CD4-positive, alpha-beta T cell treated with Interleukin-10 for 1 hour (primary cell): ENCODE measurements at places on chromosomes 2 and 18.

DNA sequence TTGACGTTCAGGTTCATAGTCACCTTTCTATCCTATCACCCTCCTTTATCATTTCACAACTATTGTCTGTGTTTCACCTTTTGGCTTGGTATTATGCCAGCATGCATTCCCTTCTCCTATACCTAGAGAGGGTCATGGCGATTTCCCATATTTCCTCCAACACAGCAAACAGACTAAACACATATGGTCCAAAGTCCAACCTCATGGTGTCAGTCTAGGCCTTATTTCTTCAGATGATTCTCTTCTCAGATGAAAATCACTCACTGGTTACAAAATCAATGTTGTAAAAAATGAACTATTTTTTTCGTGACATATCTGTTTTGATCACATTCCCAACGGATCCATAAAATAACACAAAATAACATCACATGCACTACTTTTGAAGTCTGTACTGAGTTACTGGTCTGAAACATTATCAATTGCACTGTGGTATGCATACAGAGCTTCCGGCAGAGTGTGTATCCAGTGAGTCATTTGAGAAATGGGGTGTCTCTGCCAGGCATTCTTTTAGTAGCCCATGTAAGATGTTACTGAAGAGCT is 204.8 kb upstream of the GALNT5 start:
- no peak for DNase-seq

GRCh38 chr2:10234409-10235094 is 68.2 kb upstream of the HPCAL1 start:
- no peak for DNase-seq

GRCh38 chr2:54927085-54927750 is 123.0 kb downstream of the RTN4 start:
- no peak for DNase-seq

DNA sequence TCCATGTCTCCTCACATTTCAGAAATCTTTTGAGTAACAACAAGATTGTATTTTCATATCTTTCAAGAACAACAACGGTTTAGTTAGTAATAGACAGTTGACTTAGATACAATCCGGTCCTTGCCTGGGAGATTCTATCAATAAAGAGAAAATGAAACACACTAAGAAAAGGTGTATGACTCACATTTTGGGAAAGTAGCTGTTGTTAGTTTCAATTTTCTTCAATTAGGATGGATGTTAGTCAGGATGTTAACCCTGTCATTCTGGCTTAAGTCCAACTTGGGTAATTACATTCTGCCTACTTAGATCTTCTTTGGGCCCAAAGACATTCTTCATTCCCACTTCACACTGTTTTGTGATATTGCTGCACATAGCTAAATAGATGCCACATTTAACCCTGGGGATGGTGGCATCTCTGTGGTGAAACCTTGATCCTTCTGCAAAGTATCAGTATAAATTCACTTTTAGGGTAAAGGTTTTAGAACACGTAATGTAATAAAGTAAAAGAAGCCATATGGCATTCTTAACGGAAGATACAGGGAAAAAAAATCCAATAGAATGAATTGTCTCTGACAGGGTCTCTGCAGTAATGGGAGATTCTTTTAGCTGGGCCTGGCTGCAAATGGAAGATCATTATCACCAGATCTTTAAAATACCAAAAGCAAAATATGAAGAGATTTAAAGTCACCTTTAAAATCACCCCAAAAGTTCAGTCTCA is 365.5 kb downstream of the FIGN start:
- DNase-seq = no peak

- no peak for DNase-seq
Observed at GRCh38 chr2:49278561-49278960, 124.2 kb upstream of the FSHR start.

DNA sequence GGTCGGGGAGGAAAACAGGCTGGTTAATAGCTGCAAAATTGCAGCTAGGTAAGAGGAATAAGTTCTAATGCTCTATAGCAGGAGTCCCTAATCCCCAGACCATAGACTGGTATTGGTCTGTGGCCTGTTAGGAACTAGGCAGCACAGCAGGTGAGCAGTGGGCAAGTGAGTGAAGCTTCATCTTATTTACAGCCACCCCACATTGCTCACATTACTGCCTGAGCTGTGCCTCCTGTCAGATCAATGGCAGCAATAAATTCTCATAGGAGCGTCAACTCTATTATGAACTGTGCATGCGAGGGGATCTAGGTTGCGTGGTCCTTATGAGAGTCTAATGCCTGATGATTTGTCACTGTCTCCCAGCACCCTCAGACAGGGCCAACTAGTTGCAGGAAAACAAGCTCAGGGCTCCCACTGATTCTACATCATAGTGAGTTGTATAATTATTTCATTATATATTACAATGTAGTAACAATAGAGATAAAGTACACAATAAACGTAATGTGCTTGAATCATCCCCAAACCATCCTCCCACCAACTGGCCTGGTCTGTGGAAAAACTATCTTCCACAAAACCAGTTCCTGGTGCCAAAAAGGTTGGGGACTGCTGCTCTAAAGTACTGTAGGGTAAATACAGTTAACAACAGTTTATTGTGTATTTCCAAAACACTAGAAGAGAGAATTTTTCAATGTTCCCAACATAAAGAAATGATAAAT is 91.7 kb upstream of the TFCP2L1 start:
- no peak for DNase-seq

DNA sequence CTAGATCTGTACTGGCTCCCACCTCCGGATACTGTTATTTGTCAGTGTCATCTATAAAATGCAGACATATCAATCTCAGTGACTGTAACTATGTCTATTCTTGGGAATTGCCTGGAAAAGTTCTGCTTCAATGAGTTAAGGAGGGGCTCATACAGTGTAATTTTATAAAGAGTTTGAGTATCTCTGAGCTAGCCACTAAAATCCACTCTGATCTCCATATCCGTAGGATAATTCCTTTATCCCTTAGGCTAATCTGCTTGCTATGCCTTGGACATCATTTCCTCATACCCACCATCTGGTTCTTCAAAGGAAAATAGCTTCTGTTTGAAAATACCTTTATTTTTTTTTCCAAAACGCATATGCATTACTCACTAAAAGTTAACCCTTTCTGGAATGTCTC is 863.2 kb downstream of the SUCLG1 start:
- no peak for DNase-seq

DNA sequence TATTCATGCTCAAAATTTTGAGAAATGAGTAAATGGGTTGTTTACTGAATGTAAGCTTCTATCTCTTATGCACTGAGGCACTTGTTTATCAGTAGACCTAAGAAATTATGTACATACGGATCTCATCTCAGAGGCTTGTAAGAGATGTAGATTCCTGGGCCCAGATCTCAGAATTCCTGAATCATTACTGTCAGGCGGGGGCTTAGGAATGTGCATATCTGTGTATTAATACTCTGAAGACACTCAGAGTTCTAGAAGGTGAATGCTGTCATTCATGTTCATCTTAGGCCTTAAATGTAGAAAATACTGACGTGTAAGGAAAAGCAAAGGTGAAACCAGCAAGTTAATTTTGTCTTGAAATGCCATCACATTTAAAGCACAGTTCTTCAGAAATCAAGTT is 169.6 kb downstream of the FMNL2 start:
- DNase-seq = no peak

GRCh38 chr2:49359721-49360406 is 205.5 kb upstream of the FSHR start:
- DNase-seq = no peak

GRCh38 chr2:239305771-239306170 is 95.0 kb downstream of the HDAC4 start:
- no peak for DNase-seq

GRCh38 chr18:61057443-61057842 is 275.8 kb upstream of the CDH20 start:
- DNase-seq = no peak

- DNase-seq = no peak
Observed at GRCh38 chr18:8424481-8424880, 184.8 kb upstream of the RAB12 start.

DNA sequence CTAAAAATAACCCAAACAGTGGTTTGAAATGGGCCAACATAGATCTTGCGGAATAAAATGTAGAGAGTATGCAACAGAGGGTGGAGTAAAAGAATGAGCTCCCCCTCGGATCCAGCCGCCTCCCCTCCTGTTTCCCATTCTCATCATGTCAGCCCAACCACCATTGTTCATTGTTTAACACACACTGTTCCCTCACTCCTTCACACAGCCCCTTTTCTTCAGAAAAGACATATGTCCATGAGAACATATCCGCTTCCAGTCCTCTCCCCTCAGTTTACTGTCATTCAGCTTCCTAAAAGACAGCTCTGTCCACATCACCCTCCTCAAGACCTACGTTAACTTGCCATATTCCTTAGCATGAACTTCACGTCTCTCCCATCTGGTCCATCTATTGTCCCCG is 62.9 kb upstream of the SERTAD2 start:
- no peak for DNase-seq

- DNase-seq = no peak
Observed at GRCh38 chr2:234632527-234633391, 135.9 kb upstream of the ARL4C start.

DNA sequence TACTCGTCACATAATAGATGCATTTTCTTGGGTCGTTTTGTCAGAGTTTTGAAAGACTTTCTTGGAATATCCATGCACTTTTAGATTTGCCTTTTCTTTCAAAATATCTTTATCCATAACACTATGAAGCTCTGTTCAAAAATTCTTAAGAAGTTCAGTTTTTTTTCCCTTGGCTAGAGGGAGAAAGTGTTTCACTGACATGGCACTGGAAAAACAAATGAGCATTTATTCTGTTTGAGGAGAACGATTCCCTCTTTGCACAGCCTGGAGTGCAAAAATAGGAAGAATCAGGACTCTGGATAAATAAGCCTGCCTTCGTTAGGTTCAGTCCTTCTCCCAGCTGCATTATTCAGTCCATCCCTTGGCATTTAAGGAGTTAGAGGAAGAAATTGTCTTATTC is 91.0 kb upstream of the RPE start:
- DNase-seq = no peak

DNA sequence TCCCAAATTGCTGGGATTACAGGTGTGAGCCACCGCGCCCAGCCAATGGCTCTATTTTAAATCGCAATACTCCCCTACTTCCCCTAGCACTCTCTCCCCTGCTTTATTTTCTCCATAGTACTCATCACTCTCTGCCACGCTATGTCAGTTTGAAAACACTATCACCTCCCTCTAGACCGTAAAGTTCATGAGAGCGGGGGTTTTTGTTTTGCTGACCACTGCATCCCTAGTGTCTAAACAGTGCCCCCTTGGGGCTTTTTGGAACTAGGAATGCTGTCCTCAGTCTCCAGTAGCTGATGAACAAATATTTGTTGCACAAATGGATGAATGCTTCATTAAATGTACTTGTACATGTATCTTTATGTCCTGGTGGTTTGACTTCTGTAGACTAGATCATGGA is 44.1 kb downstream of the ATOH8 start:
- no peak for DNase-seq

- no peak for DNase-seq
Observed at GRCh38 chr2:58065248-58065647, 18.6 kb downstream of the VRK2 start.

- DNase-seq = no peak
Observed at GRCh38 chr2:61434314-61434713, 36.6 kb downstream of the USP34 start.

DNA sequence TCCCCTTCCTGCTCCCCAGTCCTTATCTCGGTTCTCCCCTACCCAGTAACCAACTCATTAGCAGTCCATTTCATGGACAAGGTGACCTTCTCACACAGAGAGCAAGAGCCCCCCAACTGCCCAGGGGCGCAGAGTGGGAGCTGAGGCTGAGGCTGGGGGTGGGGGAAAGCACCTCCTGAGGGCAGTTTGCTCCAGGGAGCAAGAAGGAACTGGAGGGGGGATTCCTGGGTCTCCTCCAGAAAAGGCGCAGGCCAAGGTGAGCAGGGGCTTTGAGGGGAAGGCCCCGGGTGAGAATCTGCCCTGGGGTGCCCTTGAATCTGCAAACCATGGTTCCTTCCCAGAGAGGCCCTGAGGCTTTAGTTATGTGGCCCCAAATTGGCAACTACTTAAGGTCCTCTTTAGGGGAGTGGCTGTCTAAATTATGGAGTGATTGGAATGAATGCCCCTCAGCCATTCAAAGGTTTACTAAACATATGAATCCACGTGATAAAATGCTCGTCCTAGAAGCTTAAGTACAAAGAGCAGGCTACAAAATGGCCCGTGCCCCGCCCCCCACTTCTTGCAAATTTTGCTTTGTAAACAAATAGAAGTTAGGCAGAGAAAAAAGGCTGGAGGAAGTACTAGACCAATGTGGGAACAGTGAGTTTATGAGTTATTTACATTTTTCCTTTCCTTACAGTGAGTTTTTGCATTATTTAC is 123.5 kb upstream of the HS6ST1 start:
- no peak for DNase-seq

- no peak for DNase-seq
Observed at GRCh38 chr18:21538230-21538629, 62.3 kb downstream of the ESCO1 start.

GRCh38 chr18:49638891-49639557 is 77.2 kb downstream of the LIPG start:
- no peak for DNase-seq

DNA sequence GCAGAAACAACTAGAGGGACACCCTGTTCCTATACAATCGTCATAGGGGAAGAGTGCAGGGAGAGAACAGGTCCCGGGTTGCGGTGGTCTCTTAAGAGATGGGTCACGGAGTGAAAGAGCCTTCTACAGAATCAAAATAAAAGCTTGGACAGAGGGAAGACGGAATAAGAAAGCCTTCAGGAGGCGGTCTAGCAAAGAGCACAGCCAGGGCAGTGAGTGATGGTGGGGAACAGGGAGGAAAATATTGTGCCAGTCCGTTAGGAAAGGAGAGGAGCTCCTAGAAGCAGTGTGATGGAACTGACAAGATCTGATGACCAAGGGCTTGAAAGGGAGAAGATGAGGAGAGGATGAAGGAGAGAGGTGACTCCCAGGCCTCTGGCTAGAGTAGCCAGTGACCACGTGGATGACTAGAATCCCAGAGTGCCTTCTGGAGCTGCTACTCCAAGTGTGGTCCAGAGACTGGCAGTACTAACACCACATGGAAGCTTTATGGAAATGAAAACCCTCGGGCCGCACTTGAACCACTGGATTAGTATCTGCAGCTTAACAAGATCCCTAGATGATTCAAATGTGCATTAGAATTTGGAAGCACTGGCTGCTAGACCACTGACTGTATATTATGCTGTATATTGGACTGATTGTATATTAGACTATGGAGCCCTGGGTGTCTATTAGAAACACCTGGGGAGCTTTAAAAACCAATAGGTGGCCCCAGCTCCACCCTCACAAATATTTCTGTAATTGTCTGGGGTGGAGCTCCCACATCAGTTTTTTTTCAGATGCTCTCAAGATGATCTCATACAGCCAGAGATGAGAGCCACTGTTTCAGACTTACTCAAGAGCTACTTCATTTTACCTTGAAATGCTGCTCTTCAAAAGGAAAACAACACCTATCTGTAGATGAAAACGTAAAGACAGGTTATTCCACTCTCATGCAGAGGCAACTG is 1.1 kb upstream of the EVA1A start:
- DNase-seq = no peak

DNA sequence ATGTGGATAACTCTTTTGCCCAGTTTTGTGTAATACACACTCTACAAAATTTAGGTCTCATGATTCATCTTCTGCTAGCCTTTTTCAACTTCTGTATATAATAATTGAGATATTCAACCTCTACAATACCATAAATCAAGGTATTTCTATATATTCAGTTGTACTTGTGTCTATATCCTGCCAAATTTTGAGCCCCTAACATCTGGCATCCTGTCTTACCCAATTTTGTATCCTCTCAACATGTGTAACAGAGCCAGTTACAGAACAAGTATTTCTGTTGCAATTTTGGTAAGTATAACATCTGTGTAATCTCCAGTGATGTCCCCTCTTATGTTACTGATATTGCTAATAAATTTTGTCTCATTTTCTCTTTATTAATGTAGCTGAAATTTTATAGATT is 145.8 kb downstream of the TRIB2 start:
- DNase-seq = no peak
